ENCODE measurements at places on chromosomes 1 and 21.

- DNase-seq: no peak
Observed at GRCh38 chr1:90838720-90839119, 121.6 kb upstream of the BARHL2 start.

DNA sequence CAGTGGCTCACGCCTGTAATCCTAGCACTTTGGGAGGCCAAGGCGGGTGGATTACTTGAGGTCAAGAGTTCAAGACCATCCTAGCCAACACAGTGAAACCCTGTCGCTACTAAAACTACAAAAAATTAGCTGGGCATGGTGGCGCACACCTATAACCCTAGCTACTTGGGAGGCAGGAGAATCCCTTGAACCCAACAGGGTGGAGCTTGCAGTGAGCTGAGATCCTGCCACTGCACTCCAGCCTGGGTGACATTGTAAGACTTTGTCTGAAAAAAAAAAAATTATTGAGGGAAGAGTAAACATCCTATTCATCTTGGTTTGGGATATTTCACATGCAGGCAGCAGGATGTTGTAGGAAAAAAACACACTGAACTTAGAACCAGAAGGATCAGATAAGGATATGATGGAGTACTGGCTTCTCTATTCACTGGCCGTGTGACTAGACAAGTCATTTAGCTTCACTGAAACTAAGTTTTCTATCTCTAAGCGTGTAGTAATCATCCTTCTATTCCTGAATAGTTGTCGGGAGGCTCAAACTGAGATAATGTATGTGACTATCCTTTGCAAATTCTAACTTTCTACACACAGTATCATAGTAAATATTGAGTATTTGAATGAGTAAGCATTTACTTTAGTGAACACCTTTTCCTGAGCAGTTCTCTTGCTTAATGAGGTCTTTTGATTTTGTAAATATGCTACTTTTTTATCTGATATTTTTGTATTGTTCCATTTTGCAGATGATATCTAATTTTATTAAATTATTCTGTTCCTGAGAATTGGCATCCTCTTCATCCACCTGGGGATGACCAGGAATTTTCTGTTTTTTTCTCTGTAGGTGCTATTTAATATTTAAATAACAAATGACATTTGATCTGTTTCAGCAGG, 18.2 kb downstream of the CAP1 start:
- no peak for DNase-seq

- no peak for DNase-seq
Observed at GRCh38 chr1:183080406-183080805, 57.2 kb downstream of the LAMC1 start.

DNA sequence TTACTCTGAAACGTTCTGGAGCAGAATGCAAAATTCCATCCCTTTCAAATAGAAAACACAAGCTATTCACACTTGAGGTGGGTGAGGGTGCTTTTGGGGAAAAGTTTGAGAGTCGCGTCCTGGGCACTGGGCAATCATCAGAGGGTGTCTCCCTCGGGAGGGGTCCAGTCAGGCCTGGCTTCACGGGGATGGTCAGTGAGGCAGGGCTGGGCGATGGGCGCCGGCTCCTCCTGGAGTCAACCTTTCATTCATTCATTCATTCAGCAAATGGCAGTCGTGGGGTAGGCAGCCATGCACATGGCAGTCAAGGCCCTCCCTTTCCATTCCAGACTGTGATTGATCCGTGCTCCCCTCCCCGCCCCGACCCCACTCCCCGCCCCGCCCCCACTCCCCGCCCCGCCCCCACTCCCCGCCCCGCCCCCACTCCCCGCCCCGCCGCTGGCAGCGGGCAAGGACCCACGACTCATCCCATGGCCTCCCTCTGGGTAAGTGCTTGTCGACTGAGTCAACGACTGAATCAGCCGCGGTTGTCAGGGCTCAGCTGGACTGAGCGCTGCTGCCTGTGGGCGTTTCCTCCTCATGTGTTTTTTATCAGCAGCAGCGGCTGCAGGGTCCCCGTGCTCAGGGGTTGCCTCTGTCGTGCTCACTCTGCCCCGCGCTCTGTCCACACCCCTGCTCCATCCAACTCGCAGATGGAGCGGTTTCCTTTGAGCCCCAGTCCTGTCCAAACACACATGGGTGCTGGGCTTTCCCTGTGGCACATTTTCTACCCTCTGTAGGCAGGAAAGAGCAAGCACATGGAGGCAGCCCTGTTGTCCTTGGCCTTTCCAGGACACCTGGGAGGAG, 12.5 kb upstream of the SPSB1 start:
- no peak for DNase-seq

DNA sequence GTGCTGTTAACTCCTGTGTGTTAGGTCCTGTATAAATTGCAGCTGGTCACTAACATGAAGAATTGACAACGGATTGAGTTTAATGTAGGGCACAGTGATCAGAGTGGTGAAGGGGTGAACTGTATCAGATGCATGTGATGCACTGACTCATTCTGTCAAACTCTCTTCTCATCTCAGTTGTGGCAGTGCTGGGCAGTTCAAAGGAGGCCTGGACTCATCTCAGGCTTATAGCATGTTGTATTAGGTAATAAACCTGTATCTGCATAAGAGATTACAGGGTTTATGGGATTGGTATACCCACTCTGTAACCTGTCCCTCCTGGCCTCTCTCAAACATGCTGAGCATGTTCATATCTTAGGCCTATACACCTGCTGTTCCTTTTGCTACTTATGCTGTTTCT, 12.4 kb upstream of the GBP3 start:
- no peak for DNase-seq
